T-cell (primary cell): ENCODE measurements at places on chromosomes 11 and 22. TPM values are rescaled to one million over a fixed set of nuclear protein-coding genes. Genes with fewer than 3 reads are reported as not detected.

CRY2 gene
- total RNA-seq = 63.5 TPM

A4GALT gene
- 0.46 TPM for total RNA-seq

SCO2 gene
- 4.2 TPM for total RNA-seq

NPAT gene
- total RNA-seq = 53.1 TPM

FERMT3 gene
- 161 TPM for total RNA-seq

GRCh38 chr11:43918662-43919061 lies 23.8 kb upstream of the C11orf96 start:
- H3K27me3 ChIP-seq = no peaks in the 10 kb centered on the region
- H3K4me3 ChIP-seq = no peak overlapping the region
- H3K27ac ChIP-seq = no peak overlapping the region
- no peaks in the 10 kb centered on the region for H3K4me1 ChIP-seq

DNA sequence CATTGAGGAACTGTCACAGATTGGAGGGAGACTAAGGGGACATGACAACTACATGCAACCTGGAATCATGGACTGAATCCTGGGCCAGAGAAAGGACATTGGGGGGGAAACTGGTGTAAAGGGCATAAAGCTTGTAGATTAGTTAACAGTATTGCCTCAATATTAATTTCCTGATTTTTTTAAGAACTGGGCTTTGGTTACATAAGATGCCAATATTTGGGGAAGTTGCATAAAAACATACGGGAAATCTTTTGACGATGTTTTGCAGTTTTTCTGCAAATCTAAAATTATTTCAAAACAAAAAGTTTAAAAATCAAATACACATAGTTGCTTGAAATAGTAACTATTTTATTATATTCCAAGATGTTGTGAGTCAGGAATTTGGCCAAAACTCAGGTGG lies 2.9 kb upstream of the FOLR3 start:
- no peaks in the 10 kb centered on the region for H3K36me3 ChIP-seq
- no peak overlapping the region for H3K4me3 ChIP-seq
- H3K27me3 ChIP-seq = no peaks in the 10 kb centered on the region
- no peak for DNase-seq
- no peaks in the 10 kb centered on the region for H3K4me1 ChIP-seq
- no peak overlapping the region for H3K27ac ChIP-seq

GRCh38 chr22:30941363-30941740 lies 27.2 kb downstream of the MORC2 start:
- H3K4me1 ChIP-seq = peaks cover 54% of the 10 kb centered on the region
- no peaks in the 10 kb centered on the region for H3K27me3 ChIP-seq
- peak overlapping the region; percentile 66 for H3K27ac ChIP-seq
- DNase-seq = peak; percentile 12
- H3K4me3 ChIP-seq = peak overlapping the region; percentile 64
- H3K36me3 ChIP-seq = peaks cover 65% of the 10 kb centered on the region

DNA sequence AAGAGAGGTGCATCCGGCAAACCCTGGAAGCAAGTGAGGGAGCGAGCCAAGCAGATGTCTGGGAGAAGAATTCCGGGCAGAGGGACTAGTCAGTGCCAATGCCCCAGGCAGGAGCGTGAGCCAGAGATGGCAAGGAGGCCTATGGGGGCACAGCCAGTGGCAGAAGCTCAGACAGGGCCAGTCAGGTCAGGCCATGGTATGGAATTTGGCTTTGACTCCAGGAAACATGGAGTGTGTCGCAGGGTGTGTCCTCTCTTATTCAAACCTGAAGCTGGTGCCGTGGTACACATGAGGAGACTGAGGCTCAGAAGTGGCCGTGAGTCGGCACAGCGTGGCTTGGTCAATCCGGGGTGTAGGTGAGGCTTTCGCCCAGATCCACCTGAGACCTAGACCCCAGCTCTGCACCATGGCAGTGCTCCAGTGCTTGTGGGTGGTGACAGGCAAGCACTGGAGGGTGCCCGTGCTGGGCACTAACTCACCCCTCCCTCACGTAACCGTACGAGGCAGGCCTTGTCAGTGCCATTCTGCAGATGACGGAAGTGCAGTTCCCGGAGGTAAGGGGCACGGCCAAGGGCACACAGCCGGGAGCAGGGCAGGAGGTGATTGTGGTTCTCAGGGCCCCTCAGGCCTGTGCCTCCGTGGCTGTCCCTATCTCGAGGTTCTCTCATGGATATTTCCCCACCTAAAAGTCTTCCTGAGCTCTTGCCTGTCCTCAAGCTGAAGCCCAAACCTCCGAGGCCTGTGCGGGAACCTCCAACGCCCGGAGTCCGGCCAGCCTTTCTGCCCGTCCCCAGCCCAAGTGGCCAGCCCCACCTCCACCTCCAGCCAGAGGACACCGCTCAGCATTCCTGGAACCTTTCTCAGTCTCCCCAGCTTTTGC lies 10.6 kb upstream of the SPI1 start:
- peaks cover 50% of the 10 kb centered on the region for H3K4me1 ChIP-seq
- H3K4me3 ChIP-seq = no peak overlapping the region
- no peak overlapping the region for H3K27ac ChIP-seq

GRCh38 chr11:123045101-123045500 lies 16.8 kb downstream of the HSPA8 start:
- H3K27me3 ChIP-seq = no peaks in the 10 kb centered on the region
- no peak for DNase-seq
- no peak overlapping the region for H3K27ac ChIP-seq
- H3K36me3 ChIP-seq = no peaks in the 10 kb centered on the region
- H3K4me3 ChIP-seq = no peak overlapping the region

- no peaks in the 10 kb centered on the region for H3K4me1 ChIP-seq
- H3K27ac ChIP-seq = no peak overlapping the region
- H3K27me3 ChIP-seq = no peaks in the 10 kb centered on the region
- H3K4me3 ChIP-seq = no peak overlapping the region
These were observed 27.8 kb downstream of the ETS1 start for GRCh38 chr11:128559496-128560103.

- H3K27me3 ChIP-seq = no peaks in the 10 kb centered on the region
- no peak overlapping the region for H3K27ac ChIP-seq
- DNase-seq = no peak
These were observed 217.9 kb downstream of the TMEM135 start for GRCh38 chr11:87255589-87255988.

- no peaks in the 10 kb centered on the region for H3K27me3 ChIP-seq
- H3K36me3 ChIP-seq = no peaks in the 10 kb centered on the region
- no peaks in the 10 kb centered on the region for H3K4me1 ChIP-seq
These were observed 655.7 kb upstream of the KIRREL3 start for GRCh38 chr11:127656116-127656836.

DNA sequence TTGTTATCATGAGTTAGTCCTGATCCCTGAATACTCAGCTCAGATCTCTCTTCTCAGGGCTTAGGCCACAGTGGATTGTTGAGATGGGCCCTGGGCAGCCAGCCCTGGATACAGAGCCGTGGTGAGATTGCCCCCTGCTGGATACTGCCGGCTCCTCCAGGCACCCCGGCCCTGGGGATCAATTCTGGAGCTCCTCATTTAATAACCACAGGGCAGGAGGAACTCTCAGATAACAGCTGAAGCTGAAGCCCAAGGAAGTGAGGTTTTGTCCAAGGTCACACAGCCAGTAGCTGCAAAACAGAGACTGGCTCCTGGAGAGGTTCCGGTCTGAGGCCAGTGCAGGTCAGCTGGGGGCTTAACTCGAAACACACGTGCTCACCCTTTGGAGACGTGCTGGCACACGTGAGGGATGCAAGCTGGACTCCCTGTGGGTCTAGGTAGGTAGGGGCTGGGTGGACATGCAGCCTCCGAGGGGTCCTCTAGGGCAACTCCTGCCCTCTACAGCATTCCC lies 16.0 kb downstream of the USH1C start:
- no peaks in the 10 kb centered on the region for H3K36me3 ChIP-seq
- no peaks in the 10 kb centered on the region for H3K27me3 ChIP-seq
- no peak overlapping the region for H3K27ac ChIP-seq
- H3K4me1 ChIP-seq = no peaks in the 10 kb centered on the region
- H3K4me3 ChIP-seq = no peak overlapping the region
- peak; percentile 31 for DNase-seq

DNA sequence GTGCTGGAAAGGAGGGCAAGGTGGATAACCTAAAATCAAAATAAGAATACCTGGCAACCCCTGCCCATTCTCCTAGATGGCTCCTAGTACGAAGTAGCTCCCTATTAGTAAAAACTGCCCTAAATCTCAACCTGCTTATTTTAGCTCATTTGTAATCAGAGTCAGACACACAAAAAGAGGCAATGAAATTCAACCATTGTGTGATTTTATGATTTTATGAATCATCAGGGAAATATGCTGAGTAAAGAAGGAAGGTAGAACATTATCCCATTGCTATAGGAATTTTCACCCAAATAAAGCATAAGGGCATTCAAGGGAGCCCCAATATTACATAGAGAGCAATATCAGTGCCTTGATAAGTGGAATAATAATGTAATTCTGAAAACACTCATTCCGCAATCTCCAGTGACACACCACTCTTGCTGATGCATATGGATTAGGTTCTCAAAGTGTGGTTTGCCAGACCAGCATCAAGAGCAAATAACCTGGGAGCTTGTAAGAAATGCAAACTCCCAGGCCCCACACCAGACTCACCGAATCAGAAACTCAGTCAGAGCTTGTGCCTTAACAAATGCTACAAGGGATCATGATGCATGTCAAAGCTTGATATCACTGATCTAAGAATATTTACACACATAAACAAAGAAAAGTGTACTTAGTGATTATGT lies 789.6 kb downstream of the DLG2 start:
- DNase-seq = no peak
- no peaks in the 10 kb centered on the region for H3K27me3 ChIP-seq
- H3K4me3 ChIP-seq = no peak overlapping the region
- no peak overlapping the region for H3K27ac ChIP-seq

- no peak overlapping the region for H3K27ac ChIP-seq
These were observed 703.1 kb downstream of the BRD1 start for GRCh38 chr22:49124608-49125007.

- H3K4me1 ChIP-seq = no peaks in the 10 kb centered on the region
- H3K27ac ChIP-seq = no peak overlapping the region
- no peaks in the 10 kb centered on the region for H3K27me3 ChIP-seq
- no peak for DNase-seq
- no peaks in the 10 kb centered on the region for H3K36me3 ChIP-seq
These were observed 411.8 kb downstream of the CTTN start for GRCh38 chr11:70810133-70810532.

DNA sequence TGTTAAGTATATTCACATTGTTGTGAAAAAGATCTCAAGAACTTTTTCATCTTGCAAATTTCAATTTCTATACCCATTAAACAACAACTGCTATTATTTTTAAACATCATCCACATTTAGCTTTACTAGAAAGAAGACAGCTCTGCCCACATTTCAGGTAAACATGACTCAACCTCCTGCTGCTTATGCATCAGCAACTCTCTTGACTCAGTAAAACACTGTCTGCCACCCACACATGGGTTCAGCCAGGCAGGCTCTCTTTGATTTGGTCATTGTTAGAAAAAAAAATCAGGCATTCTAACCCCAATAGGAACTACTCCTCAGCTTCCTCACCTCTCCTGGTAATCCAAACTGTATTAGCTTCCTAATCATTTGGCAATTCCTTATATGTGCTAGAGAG lies 5.1 kb upstream of the ENDOD1 start:
- H3K36me3 ChIP-seq = no peaks in the 10 kb centered on the region
- DNase-seq = no peak
- H3K4me1 ChIP-seq = peaks cover 2% of the 10 kb centered on the region
- H3K27me3 ChIP-seq = no peaks in the 10 kb centered on the region
- no peak overlapping the region for H3K4me3 ChIP-seq

GRCh38 chr22:25404556-25404927 lies 159.9 kb upstream of the GRK3 start:
- no peak for DNase-seq
- H3K4me1 ChIP-seq = peaks cover 10% of the 10 kb centered on the region
- peak overlapping the region; percentile 62 for H3K4me3 ChIP-seq
- no peak overlapping the region for H3K27ac ChIP-seq
- no peaks in the 10 kb centered on the region for H3K36me3 ChIP-seq

DNA sequence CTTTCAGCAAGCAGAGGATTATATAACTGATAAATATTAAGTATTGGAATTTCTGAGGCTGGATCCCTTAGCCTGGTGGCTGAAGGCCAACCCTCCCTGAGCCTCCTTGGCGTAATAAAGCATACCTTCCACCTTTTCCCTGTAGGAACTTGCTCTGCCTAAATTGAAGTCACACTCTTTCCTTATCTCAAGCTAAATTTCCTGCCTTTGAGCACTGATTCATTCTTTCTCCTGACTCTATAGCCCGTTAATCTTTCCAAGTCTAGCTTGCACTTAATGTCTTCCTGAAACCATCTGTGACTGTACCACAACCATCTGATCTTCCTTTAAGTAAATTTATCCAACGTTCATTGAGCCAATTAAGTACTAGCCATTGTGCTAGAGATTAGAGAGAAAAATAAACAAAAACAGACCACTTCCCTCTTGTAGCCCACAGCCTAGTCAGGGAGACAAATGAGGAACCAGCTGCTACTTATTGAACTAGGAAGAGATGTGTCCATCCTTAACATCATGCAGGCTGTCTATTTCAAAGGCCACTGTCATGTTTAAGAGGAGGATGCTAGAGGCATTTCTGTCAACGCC lies 62.9 kb downstream of the GRK3 start:
- H3K27me3 ChIP-seq = peaks cover 3% of the 10 kb centered on the region
- H3K4me3 ChIP-seq = no peak overlapping the region
- H3K4me1 ChIP-seq = no peaks in the 10 kb centered on the region
- no peak overlapping the region for H3K27ac ChIP-seq
- no peaks in the 10 kb centered on the region for H3K36me3 ChIP-seq
- DNase-seq = no peak

- no peak for DNase-seq
- peak overlapping the region; percentile 36 for H3K27ac ChIP-seq
- no peaks in the 10 kb centered on the region for H3K36me3 ChIP-seq
- no peak overlapping the region for H3K4me3 ChIP-seq
- H3K4me1 ChIP-seq = peaks cover 17% of the 10 kb centered on the region
These were observed 70.5 kb upstream of the TNRC6B start for GRCh38 chr22:40107244-40107643.

GRCh38 chr11:10388574-10388973 lies 66.5 kb upstream of the AMPD3 start:
- no peak overlapping the region for H3K4me3 ChIP-seq
- peaks cover 28% of the 10 kb centered on the region for H3K27me3 ChIP-seq
- no peaks in the 10 kb centered on the region for H3K36me3 ChIP-seq
- no peak for DNase-seq
- no peak overlapping the region for H3K27ac ChIP-seq

DNA sequence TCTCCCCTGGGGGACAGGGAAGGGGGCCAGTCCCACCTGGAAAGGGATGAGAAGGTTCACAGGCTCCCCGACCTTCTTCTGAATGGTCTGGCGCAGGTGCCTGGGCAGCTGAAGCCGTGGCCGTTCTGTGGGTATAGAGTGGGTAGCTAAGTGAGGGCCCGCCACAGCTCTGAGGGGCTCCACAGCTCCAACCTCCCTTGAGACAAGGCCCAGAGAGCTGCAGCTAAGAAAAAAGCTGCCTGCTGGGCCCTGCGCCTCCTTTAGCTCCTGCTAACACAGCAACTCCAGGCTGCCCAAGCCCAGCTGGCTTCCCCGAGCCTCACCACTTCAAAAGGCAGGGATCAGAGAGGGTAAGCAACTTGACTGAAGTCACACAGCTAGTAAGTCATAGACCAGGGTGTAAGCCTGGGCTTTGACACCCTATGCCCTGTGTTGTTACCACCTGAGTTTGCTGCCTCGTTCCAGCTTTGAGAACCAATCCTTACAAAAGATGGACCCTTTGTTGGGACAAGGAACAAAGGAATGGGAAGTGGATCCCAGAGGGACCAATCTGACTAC lies 18.5 kb downstream of the MYBPC3 start:
- no peak overlapping the region for H3K27ac ChIP-seq
- no peaks in the 10 kb centered on the region for H3K36me3 ChIP-seq
- no peak for DNase-seq
- no peaks in the 10 kb centered on the region for H3K27me3 ChIP-seq
- H3K4me1 ChIP-seq = no peaks in the 10 kb centered on the region
